ENCODE measurements at places on chromosomes 2 and 18. TPM values are rescaled to one million over a fixed set of nuclear protein-coding genes. Genes with fewer than 3 reads are reported as not detected.

MAB21L4 gene
- total RNA-seq = 69.9 TPM

ZSWIM2 gene
- total RNA-seq = not detected

LIPG gene
- 87.5 TPM for total RNA-seq

ABCB11 gene
- not detected for total RNA-seq

IL18RAP gene
- not detected for total RNA-seq
